ENCODE measurements at places on chromosomes 5 and 9.
A peak's percentile ranks its signal among the peaks of the same experiment; 100 is the strongest.

GRCh38 chr5:138752951-138753793, at the start of gene CTNNA1:
CTNNA1 (plus strand) TSS chr5:138753425; CDS start chr5:138781925, 28,500 bp downstream.
- peak; percentile 22 for DNase-seq

- DNase-seq = no peak
Observed at GRCh38 chr5:36270175-36270574, 28.4 kb upstream of the NADK2 start.

DNA sequence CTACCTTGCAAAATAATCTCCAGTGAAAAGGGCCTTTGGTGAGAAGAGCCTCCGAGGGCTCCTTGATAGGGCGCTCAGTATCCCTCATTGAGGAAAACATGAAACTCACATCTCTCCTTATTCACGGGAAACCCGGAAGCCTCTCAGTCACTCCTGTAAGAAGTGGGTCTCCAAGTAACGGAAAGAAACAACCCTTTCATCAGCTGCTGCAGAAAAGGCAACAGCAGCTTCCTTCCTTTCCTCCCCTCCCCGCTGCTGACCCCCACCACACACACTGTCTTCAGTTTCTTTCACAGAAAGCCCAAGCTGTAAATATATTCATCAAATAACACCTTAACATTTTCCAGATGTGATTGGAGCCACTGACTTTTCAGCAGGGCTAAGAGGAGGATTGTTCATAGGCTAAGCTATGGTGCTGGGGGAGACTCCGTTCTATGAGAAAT, 81.4 kb downstream of the C9orf152 start:
- no peak for DNase-seq

- no peak for DNase-seq
Observed at GRCh38 chr5:167857321-167857720, 434.1 kb upstream of the WWC1 start.

DNA sequence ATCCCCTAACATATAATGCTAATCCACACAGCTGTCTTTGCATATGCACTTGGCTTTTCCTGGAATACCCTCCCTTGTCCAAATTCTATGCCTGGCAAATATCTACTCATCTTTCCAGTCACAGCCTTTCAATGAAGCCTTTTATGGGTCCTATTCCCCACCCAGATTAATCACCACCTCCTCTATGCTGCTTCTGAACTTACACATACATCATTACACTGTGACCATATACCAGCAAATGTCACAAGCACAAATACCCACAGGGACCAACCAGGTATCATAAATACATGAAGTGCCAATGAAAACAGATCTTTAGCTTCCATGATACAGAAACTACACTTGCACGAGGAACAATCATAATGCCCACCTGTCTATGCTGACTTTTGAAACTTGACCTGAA, 22.3 kb downstream of the LPAR1 start:
- no peak for DNase-seq

DNA sequence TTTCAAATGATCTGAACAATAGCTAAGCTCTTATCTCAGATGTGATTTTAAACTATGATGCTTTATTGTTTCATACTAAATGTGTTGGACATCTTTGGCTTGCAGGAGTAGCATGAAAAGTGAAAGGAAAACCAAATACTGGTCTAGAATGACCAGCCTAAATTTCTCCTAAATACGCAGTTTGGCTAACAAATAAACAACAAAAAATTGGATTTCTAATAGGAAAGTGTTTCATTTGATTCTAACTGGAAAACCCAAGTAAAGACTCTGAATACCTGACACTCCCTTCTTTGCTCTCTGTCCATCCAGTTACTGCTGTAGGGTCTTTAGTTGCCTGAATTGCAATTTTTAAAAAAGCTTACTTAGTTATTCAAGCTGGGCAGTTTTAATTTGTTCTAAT, 111.7 kb upstream of the ACOT12 start:
- no peak for DNase-seq

DNA sequence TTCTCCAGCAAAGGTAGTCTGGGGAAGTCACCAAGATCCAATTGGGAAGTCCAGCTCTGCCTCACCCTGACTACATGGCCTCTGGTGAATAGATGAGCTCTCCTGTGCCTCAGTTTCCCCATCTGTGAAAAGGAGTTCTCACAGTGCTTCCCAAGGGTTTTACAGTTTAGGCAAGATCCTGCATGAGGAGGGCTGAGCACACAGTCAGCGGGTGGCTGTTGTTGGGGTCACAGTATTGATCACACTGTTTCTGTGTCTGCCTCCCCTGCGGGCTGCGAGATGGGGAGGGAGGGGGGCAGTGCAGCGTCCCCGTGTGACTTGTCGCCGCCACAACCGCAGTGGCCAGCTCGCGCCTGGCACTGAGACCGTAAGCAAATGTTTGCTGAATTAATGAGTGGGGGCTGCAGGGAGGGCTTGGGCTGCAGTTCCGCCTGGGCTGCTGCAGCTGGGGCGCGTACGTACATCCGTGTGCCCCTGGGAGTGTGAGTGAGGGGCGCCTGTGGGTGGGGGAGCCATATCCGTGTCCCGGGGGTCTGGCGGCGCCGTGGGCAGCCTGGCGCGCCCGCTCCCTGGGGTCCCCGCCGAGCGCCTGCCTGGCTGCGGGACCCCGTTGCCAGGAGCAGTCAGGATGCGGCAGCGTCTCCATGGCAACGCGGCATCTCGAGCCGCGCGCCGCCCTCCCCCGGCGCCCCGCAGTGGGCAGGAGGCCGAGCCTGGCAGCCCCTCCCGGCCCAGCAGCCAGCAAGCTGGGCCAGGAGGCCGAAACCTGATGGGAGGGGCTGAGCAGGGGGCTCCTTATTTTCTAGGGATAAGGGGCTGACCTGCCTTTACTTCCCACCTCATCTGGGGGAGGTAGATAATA, 31.4 kb upstream of the PSD2 start:
- DNase-seq = peak; percentile 7

DNA sequence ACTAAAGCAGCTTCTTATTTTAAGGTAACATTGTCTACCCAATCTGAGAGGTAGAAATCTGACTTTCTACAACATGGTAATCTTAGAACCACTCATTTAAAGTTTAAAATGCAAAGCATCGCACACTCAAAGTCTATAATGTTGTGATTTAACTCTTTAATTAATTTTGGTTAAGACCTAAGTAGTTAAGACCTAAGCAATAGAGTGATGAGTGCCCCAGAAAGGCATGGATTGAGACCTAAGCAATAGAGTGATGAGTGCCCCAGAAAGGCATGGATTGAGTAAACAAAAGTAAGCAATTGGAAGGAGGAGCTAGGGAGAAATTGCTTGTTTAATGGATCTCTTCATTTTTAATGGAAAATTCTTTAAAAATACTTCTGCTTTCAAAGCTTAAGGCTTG, 86.8 kb downstream of the NLN start:
- DNase-seq = no peak

GRCh38 chr9:8812888-8813287, 1013.3 kb upstream of the DMAC1 start:
- no peak for DNase-seq

- DNase-seq = no peak
Observed at GRCh38 chr5:77396017-77396416, 96.1 kb downstream of the WDR41 start.

- peak; percentile 43 for DNase-seq
Observed at GRCh38 chr5:131795879-131796792, 681 bp downstream of the FNIP1 start.

- DNase-seq = peak; percentile 54
Observed at GRCh38 chr5:1800472-1801221, 560 bp upstream of the NDUFS6 start.

DNA sequence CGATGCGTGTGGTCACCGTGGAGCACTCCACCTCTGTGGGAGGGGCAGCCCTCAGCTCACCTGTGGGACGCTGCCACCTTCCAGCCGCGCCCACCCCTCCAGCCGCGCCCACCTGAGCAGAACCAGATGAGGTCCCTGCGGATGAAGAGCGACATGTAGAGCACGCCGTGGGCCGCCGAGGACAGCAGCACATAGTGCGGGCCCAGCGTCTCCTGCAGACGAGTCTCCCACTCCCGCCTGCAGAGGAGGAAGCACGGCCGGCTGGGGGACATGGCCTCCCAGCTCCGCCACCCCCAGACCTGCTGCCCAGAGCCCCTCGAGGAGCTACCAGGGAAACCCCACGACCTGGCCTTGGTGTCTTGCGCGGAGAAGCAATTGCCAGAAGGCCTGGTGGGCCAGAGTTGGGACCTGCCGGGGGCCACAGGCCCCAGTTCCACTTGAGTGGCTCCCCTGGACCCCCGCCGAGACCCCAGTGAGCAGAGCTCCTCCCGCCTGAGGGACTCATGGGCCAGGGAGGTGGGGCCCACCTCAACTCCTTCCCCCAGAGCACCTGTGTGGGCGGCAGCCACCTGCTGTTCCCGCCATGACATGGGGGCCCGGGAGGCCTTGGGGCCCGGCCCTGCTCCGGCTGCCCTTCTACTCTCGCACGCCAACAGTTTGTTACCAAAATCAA, 6.5 kb downstream of the INPP5E start:
- DNase-seq = no peak

- DNase-seq = no peak
Observed at GRCh38 chr9:6845880-6846279, 88.1 kb downstream of the KDM4C start.

GRCh38 chr5:170563824-170564567, 60.2 kb downstream of the KCNIP1 start:
- no peak for DNase-seq

GRCh38 chr5:97125125-97125683, 17.2 kb downstream of the LIX1 start:
- DNase-seq = no peak

GRCh38 chr9:32423371-32423770, 38.9 kb downstream of the ACO1 start:
- DNase-seq = no peak

DNA sequence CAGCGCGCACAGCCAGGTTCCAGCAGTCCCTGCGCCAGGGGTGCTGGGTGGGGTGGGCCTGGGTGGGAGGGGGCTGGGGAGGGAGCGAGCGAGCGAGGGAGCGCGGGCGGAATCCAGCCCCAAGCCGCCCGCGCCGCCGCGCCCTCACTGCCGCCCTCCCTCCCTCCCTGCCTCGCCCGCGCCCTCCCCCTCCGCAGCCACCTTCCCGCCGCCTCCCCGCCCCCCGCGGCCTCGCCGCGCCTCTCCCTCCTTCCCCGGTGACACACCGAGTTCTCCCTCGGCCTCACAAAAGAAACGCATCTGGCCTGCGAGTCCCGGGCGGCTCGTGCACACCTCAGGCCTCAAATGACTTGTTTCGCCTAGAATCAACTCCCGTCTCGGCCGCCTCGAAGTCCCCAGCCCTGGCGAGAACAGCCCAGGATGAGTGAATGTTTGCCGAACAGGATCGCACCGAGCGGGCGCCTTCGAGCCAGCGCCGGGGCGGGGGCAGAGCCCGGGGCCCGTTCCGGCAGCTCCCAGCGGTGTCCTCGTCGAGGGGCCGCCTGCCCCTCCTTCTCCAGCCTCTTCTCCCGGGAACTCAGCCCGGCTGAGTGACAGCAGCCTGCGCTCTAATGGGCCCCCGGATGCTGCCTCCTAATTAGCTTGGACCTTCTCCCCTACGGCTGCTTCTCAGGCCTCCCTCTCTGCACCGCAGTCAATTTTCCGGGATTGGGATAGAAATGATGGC, 371 bp upstream of the PITX1 start:
- peak; percentile 2 for DNase-seq

- no peak for DNase-seq
Observed at GRCh38 chr5:150080696-150081435, 5.5 kb downstream of the CSF1R start.

GRCh38 chr9:137064027-137064879, 6.1 kb downstream of the SAPCD2 start:
- no peak for DNase-seq

GRCh38 chr9:101625876-101626275, 31.1 kb upstream of the PPP3R2 start:
- DNase-seq = no peak

GRCh38 chr9:16683326-16683725, 187.1 kb downstream of the BNC2 start:
- no peak for DNase-seq

GRCh38 chr5:35470866-35471265, 146.8 kb upstream of the SPEF2 start:
- no peak for DNase-seq

GRCh38 chr5:137589185-137589584, 90.1 kb upstream of the SPOCK1 start:
- no peak for DNase-seq

- DNase-seq = peak; percentile 44
Observed at GRCh38 chr9:4666042-4666699, at the start of gene SPATA6L. SPATA6L (minus strand) TSS chr9:4666480; CDS start chr9:4666250, 230 bp downstream.

GRCh38 chr5:10351199-10351905, 2.1 kb upstream of the MARCHF6 start:
- no peak for DNase-seq

DNA sequence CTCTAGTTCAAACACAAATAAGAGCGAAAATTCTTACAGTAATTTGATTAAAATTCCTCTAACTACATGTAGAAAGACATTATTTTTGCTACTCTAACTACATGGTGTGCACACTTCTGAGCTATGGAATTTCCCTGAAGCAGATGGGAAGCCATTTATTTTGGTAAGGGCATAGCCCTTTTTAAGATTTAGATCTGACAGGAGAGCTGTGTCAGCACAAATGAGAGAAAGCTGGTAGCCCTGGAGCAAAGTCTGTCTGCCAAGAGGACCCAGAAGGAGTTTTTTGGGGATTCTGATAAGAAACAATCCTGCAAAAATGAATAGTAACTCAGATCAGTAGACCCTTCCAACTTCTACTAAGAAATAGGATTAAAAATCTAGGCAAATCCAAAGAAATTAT, 595.9 kb upstream of the MEF2C start:
- DNase-seq = no peak

DNA sequence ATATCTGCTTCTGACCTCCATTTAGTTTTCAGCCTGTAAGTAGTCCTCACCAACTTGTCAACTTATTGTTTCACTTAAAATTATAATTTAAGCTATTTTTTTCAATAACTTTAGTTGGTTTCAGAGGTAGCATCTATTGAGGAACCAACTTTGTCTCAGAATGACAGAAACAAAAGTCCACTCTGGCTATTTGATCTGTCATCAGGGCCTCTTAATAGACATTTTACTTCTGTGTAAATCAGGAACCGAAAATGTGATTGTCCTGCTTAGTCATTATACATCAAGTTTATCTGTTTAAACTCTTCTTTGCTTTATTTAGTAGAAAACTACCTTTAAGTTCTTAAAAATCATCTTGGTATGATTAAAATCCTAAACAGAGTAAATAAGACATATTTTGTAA, 820.8 kb upstream of the EDIL3 start:
- no peak for DNase-seq

GRCh38 chr5:154654486-154655371, 100.4 kb upstream of the LARP1 start:
- no peak for DNase-seq

DNA sequence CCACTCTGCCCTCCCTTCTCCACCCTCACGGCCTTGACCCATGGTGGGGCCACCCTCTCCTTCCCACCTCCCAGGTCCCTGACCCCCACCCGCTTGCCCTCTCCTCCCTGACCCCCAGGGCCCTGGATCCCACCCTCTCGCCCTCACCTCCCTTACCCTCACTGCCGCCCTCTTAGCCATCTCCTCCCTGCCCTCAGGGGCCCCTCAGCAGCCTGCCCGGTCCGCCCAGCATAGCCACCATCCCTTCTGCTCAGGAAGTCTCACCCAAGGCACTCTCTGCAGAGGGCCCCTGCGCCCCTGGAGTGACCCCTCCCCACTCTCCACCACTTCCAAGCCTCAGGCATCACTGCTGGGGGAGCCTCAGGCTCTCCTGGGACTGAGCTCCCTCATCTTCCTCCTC, 66.3 kb downstream of the MRPL36 start:
- no peak for DNase-seq

- DNase-seq = no peak
Observed at GRCh38 chr5:152332716-152333460, 72.2 kb downstream of the NMUR2 start.

GRCh38 chr9:82031538-82032280, 43.1 kb downstream of the SPATA31D1 start:
- DNase-seq = no peak

Measured in stimulated activated naive CD4-positive, alpha-beta T cell (primary cell).